ENCODE measurements at places on chromosomes 7 and 10.

DNA sequence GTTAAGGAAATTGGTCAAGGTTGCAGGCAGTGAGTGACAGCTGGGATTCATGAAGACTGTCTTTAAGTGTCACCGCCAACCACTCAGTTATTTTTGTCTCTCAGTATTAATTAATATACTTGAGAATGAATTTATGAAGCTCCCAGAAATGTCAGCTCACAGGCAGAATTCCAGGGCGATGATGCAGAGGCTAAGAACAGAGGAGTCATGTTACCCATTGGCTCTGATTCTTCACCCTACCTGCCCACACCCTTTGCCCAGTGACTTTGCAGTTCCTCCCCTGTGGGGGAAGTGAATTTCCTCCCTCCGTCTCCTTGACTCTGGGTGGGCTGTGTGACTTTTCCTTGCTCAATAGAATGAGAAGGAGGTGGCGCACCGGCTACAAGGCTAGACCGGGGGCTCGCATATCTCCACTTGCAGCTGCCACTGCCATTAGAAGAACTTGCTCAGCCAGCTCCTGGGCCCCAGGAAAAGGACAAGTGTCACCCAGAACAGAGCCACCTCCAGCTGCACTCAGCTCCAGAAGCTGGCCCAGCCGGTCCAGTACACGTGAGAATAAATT is 157.1 kb upstream of the PRKCQ start:
- no peak for DNase-seq

GRCh38 chr7:112176241-112176640 is 30.0 kb downstream of the DOCK4 start:
- no peak for DNase-seq

DNA sequence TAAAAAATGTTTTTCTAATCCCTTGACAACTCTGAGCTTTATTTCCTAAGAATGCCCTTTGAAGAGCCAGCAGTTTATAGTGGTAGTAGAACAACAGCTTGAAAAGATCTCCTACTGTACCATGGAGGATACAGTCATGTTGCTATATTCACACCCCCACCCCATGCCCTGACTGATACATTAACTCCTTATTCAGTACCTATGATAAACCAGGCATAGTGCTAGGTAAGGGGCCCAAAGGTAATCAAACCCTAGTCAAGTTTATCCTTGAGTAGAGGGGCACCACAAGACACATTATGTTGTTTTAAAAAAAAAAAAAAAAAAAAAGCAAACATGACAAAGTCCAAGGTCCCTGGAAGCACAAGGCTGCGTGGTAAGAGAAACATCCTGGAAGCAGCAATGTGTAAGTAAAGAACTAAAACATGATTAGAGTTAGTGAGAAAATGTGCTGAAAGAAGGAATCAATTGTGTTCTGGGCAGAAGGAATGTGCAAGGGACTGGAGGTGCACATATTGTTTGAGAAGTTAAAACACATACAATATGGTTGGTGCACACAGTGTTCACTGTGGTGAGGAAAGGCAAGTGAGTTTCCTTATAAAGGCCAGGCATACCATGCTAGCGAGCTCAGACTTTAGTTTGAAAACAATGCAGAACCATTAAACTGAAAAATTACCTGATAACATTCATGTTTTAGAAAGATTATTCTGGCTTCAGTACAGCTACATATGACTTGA is 51.2 kb downstream of the PDE1C start:
- no peak for DNase-seq

DNA sequence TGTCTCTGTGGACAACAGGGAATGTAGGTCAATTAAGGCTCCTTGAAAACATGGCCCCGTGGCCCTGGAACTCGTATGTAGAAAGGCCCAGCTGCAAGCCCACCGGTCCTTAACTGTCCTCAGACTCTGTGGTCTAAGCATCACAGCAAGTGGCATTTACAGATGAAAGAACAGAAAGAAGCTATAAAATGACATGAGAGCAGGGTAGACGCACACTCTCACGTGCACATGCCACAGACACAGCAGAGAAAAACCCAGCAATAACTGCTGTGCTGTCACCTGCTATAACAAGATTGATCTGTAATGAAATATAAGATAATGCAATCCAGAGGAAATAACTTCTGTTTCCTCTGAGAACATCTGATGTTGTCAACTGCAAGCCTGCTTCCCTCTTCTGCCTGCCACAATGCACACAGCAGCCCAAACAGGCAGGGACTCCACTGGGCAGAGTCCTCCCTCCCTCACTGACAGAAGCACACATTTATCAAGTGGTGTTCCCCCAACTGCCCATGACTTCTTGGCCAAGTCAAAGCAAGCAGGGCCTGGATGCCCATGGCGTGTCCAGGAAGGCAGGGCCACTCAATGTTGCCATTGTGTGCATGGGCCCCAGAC is 63.9 kb downstream of the GFRA1 start:
- no peak for DNase-seq

DNA sequence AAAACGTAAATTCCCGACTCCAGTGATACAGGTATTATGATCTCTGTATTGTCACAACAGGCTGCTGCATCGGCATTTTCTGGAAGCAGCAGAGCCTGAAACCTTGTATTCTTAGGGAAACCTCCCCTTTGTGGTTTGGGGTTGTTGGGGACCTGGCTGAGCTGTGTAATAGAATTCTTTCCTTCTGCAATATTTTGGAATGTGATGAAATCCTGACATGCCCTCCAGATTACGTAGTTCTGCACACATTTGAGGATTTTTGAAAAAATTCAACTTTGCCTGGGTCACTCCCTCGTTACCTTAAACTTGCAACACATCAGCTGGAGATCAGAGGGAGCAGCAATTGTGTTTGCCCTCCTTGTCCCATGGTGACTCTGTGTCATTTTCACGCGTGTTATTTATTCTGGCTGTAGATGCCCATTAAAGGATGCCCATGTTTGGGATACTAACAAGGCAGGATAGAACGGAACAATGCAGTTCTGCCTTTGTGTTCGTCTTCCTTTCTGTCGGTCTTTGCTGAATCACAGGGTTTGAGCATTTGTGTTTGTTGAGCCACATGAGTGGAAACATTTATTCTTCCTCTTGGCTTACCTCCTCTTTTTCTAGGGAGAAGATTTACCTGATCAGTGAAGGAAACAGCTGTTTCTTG is 181.7 kb downstream of the TCF7L2 start:
- no peak for DNase-seq

GRCh38 chr7:149846021-149846420 is 7.8 kb downstream of the ZNF862 start:
- DNase-seq: no peak

DNA sequence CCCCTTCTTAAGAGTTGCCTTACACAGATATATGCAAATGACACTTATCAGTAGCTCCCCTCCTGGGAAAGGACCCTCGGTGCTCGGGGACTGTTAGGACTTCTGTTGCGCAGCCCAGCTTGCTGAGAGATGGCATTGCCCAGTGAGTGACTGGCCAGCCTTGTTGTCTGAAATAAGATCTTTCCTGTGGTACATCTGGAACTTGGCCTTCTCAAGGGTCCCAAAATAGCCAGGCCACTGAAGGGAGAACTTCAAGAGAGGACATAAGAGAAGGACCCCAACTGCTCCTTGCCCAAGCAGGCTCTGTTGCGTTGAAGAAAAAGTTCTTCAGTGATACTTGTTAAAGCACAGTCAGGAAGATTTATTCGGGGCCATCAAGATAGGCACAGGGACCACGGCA is 17.3 kb downstream of the BAG3 start:
- no peak for DNase-seq

DNA sequence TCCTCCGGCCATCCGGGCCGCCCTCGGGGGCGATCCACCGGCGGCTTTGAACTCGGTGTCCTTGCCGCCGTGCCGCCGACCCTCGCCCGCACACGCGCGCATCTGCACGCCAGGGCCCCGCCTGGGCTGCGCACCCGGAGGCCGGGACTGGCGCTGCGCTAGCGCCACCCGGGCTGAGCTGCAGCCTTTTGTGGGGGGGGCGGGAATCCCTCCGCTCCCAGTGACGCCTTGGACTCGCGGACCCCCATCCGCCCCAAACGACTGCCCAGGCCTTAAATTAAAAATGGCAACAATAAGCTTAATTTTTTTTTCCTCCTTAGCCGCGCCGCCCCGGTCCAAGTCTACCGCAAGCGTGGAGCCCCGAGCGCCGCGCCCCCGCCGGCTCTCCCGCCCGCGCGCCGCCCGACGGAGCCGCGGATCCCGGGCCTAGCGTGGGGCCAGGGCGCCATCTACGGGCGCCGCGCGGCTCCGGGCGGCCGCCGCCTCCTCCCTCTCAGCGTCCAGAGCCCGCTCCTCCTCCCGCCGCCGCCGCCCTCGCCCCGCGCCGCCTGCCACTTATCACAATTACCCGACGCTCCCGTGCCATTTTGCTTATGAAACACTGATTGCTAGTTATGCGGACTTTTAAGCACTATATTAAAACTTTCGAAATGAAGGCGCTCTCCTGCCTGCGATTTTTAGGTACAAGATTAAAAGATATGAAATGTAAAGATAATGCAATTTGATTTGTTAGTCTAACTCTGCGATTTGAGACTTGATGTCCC is 7.5 kb upstream of the EBF3 start:
- no peak for DNase-seq

- DNase-seq: no peak
Observed at GRCh38 chr7:92598310-92598981, 8.3 kb upstream of the FAM133B start.

DNA sequence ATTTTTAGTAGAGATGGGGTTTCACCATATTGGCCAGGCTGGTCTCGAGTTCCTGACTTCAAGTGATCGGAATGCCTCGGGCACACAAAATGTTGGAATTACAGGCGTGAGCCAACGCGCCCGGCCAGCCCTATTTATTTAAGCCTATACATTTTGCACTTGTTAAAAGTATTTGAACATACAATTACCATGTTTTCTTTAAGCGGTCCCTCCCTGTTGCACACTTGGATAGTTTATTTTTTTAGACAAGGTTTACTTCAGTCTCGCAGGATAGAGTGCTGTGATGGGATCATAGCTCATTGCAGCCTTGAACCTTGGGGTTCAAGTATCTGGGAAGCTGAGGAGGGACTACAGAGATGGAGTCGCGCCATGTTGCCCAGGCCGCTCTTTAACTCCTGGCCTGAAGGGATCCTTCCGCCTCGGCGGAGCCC is 35.7 kb upstream of the SRRM3 start:
- no peak for DNase-seq

GRCh38 chr10:74875068-74875467 is 48.7 kb downstream of the KAT6B start:
- no peak for DNase-seq

GRCh38 chr7:129437190-129437589 is 3.0 kb downstream of the STRIP2 start:
- DNase-seq: no peak

- DNase-seq: no peak
Observed at GRCh38 chr7:12941512-12941911, 254.1 kb downstream of the ARL4A start.

DNA sequence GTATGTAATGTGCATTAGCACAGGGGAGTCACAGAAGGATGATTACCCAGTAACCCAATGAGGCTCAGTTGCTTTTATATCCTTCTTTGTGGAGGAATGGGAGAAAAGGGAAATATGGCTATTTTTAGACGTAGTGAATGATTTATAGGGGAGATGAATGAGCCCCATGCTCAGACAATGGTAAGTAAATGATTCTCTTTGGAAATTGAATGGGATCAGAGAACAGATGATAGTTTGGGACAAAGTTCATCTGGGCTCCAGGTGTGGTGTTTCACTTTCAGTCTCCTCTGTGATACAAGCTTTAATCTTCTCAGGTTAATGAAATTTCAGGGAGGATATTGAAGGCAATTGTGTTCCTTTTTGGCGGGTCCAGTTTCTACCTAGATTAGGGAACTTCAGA is 63.0 kb upstream of the MPP7 start:
- no peak for DNase-seq

DNA sequence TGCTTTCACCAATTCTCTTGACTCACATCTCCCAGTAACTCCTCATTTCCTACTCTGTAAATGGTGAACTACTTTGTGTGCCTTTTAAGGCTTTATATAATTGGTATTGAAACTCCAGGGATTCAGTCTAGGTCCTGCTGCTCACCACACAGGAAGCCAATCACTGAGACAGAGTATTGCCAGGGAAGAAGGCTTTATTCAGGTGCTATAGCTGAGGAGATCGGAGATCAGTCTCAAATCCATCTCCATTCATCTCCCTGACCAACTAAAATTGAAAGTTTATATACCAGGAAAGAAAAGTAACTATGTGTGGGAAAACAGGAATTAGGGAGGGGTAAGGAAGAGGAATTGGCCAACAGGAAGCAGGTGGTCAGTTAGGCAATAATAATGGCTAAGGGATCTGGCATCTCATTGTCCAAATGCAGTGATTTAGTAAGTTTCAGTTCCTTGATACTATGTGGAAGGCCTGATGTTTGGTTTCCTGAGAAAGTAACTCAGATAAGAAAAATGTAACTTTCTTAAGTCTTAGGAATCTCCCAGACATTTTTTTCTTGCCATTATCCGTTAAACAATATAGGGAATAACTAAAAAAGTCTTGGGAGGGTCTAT is 10.2 kb upstream of the SDHAF3 start:
- no peak for DNase-seq

GRCh38 chr7:151245360-151246101 is 3.0 kb downstream of the SMARCD3 start:
- DNase-seq: no peak

DNA sequence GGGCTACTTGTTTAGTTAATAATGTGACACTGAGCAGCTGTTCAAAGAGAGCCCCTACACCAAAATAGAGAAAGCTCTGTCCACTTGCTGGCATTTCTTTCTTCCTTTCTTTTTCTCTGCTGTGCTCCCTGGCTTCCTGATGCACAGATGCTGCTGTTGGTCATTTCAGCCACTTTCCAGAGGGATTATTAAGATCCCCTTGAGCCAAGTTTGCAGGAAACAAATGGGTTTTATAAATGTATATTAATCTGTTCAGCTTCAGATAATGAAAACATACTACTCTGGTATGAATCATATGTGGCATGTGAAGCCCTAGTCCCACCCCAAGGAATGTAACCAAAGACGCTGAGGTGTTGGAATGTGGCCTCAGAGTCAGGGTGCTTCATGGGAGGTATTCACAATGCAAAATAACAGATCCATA is 638.2 kb upstream of the FZD8 start:
- no peak for DNase-seq

GRCh38 chr10:63261496-63261895 is 128.4 kb downstream of the NRBF2 start:
- DNase-seq: no peak

DNA sequence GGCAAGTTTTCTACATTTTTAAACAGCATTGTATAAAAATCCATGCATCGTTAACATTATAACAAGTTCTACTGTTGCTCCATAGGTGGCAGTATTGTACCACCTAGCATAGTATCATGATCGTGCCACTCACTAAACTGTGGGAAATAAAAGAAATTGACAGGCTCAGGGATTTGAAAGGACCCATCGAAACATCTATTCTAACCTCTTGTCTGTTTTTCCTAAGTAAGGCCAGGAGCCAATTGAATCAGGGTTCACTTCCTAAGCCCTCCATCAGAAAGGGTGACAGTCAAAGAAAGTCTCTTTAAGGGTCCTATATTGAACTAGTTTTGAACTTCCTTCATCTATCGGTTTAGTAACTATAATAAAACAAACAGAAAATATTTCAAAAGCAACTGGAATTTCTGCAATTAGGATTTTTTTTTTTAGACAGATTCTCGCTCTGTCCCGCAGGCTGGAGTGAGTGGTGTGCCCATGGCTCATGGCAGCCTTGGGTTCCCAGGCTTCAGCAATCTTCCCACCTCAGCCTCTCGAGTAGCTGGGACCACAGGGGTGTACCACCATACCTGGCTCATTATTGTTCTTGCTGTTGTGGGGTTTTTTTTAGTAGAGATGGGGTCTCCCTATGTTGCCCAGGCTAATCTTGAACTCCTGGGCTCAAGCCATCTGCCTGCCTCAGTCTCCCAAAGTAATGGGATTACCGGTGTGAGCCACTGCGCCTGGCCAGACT is 9.4 kb downstream of the HACD1 start:
- DNase-seq: peak; percentile 62
